Stimulated activated naive CD4-positive, alpha-beta T cell (primary cell): ENCODE measurements at places on chromosomes 16 and 17.
A peak's percentile ranks its signal among the peaks of the same experiment; 100 is the strongest.

GRCh38 chr17:82092995-82093751 lies 4.9 kb downstream of the FASN start:
- DNase-seq: no peak

- DNase-seq: peak; percentile 49
These were observed 2.9 kb downstream of the GNAO1 start for GRCh38 chr16:56193951-56194726.

GRCh38 chr16:87956365-87957231 lies 5.4 kb downstream of the BANP start:
- DNase-seq: peak; percentile 81

GRCh38 chr16:60553090-60553757 lies 1483.0 kb downstream of the CDH8 start:
- no peak for DNase-seq

DNA sequence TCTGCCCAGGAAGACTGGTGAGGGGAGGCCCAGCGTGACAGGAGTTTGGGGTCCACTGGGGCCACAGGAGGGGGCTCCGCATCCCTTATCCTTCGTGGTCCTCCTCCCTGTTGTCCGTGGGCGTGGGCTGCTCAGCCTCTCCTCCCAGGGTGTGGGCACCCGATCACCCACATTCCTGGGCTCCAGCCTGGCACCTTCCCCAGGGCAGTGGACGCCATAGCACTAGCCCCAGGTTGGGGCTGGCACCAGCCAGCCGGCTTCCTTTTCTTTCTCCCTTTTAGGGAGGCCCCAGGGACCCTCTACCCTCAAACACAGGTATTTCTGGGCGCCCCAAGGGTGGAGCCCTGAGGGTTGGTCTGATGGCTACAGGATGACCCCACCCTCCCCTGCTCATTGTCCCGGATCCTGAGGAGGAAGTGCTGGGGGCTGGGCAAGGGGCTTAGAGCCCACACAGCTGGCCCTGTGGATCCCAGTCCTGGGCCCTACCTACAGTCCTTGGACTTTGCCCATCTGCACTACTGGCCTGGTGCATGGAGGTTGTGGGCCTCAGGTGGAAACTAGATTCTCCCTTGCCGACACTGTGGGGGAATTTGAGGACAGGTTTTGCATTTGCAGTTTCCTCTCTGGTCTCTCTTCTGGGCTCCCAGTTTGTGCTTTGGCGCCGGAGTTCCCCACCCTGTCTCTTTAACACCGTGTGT lies 1.1 kb downstream of the KIF1C start:
- no peak for DNase-seq
